ENCODE measurements at places on chromosomes 1 and 21. TPM values are rescaled to one million over a fixed set of nuclear protein-coding genes. Genes with fewer than 3 reads are reported as not detected.

The MEX3A gene
- total RNA-seq: 19.9 TPM

The MPL gene
- total RNA-seq: 0.10 TPM

The PGBD5 gene
- not detected for total RNA-seq

The FCAMR gene
- not detected for total RNA-seq

The LRRN2 gene
- total RNA-seq: not detected

The OR2L13 gene
- total RNA-seq: not detected

The EPHA10 gene
- total RNA-seq: not detected

The PCP4 gene
- total RNA-seq: not detected

The HUNK gene
- total RNA-seq: under 0.01 TPM

The THEM5 gene
- not detected for total RNA-seq

The CTH gene
- 1.8 TPM for total RNA-seq

The KIRREL1 gene
- total RNA-seq: 42.2 TPM

The KLHDC9 gene
- 0.86 TPM for total RNA-seq

The MPZL1 gene
- total RNA-seq: 142 TPM

The TMEM200B gene
- total RNA-seq: 0.67 TPM

The MMEL1 gene
- 0.38 TPM for total RNA-seq

The HJV gene
- total RNA-seq: not detected

The RHCE gene
- total RNA-seq: 0.33 TPM

The NPHS2 gene
- total RNA-seq: not detected

The COL24A1 gene
- not detected for total RNA-seq

The EFCAB7 gene
- total RNA-seq: 4.0 TPM

The KRTAP19-6 gene
- total RNA-seq: not detected

The EFNA3 gene
- total RNA-seq: 3.6 TPM

The FCRL6 gene
- total RNA-seq: not detected
